ENCODE measurements at places on chromosomes 4 and X. TPM values are rescaled to one million over a fixed set of nuclear protein-coding genes. Genes with fewer than 3 reads are reported as not detected.

The POU3F4 gene
- not detected for total RNA-seq

The EGFL6 gene
- 0.78 TPM for total RNA-seq

- DNase-seq = peak; percentile 86
Measured at GRCh38 chrX:55451990-55452832, at the start of gene MAGEH1. MAGEH1 (plus strand) TSS chrX:55452127; CDS start chrX:55452375, 248 bp downstream.

- no peak for DNase-seq
Measured at GRCh38 chr4:15965325-15965724, 2.4 kb upstream of the FGFBP2 start.

DNA sequence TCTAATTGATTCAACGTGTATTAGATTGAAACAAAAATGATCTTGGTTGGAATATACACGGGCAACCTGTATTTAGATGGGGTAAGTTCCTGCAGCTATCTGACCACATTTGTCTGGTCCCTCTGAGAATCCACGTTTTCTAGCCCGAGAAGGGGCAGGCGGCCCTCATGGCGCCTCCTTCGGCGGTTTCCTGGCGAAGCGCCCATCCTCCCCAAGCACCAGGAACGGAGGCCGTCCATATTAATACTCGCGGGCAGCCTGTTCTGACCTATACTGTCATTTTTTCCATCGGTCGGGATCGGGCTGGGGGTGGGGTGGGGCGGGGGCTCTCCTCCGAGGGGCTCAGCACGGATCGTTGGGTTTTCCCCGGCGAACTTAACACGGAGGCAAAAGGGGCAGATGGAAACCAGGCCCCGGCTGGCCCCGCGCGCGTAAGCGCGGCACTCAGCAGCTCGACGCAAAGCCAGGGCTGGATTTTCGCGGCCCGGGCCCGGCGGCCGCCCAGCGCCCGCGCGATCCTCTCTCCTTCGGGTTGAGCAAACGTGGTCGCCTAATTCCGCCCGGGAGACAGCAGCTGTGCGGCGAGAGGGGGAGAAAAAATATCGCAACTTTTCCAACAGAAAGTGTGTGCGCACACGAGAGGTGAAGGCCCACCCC is 77.2 kb upstream of the BCOR start:
- DNase-seq = peak; percentile 58

- no peak for DNase-seq
Measured at GRCh38 chr4:185730849-185731608, 81.0 kb downstream of the SORBS2 start.

The MMGT1 gene
- 25.0 TPM for total RNA-seq

DNA sequence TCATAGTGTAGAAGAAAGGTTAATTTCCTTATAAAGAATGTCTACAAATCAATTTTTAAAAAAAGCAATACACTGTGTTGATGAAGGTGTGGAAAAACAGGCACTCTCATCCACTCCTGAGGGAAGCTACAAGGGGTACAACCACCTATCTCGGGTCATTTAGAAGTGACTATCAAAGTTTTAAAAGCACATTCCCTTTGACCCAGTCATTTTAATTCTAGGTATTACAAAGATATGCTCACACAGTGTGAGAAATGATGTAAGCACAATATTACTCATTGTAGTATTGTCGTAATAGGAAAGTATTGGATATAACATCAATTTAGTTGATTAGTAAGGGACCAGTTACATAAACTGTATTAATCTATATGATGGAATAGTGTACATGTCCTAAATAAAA is 7.4 kb upstream of the HCCS start:
- no peak for DNase-seq

The F9 gene
- total RNA-seq = not detected

GRCh38 chr4:67393699-67394281 is 151.5 kb downstream of the CENPC start:
- DNase-seq = no peak

Data from ureter (tissue), 1 donor.